ENCODE measurements at places on chromosomes 3 and 15. TPM values are rescaled to one million over a fixed set of nuclear protein-coding genes. Genes with fewer than 3 reads are reported as not detected.

ZDHHC23 gene
- 6.2 TPM for polyA plus RNA-seq

PATL2 gene
- 0.38 TPM for polyA plus RNA-seq

P2RY14 gene
- polyA plus RNA-seq = 1.3 TPM

AQP9 gene
- polyA plus RNA-seq = 0.30 TPM

SRGAP3 gene
- 71.7 TPM for polyA plus RNA-seq

MYZAP gene
- 3.0 TPM for polyA plus RNA-seq

HYAL3 gene
- 14.1 TPM for polyA plus RNA-seq

OSTN gene
- polyA plus RNA-seq = 0.47 TPM

BTLA gene
- 0.15 TPM for polyA plus RNA-seq

- peak; percentile 24 for DNase-seq
Observed at GRCh38 chr15:67148196-67148701, 82.8 kb downstream of the SMAD3 start.

DNA sequence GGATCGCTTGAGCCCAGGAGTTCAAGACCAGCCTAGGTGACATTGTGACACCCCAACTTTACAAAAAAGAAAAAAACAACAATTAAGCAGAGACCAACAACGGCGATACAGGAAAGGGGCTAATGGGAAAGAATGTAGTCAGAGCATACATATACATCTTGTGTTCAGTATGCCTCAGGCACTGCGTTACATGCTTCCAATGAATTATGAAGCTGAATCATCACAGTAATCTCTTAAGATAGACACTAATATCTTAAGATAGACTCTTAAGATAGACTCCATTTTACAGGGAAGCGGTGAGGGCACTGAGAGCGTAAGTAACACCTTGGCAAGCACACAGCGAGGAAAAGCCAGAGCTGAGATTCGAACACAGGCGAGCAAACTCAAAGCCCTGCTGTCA is 6.1 kb upstream of the LDHAL6B start:
- no peak for DNase-seq

GRCh38 chr3:30156586-30157498 is 449.6 kb upstream of the TGFBR2 start:
- no peak for DNase-seq

DNA sequence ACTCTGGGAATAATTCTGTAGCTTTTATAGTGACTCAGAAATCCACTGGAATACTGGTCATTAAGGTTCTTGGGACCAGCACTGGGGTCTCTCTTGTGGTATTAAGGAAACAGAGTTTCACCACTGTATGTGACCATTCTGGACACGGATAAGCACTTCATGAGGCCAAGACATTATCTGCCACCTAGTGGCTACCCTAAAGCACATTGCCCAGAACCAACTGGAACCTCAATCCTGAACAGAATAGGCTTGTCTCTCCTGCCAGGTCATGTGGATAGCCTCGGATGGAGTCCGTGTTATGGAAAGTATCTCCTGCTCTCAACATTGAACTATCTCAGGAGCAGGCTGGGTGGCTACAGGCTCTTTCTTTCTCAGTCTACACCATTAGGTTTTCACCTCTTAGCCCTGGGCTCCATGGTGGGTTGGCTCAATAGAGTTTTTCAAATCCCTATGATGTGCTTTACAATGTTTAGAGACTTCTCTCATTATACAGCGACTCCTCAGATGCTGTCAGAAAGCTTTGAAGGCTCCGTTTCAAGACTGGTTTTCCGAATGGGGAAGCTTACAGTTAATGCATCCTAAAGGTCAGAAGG is 167.6 kb upstream of the ST8SIA2 start:
- no peak for DNase-seq

DNA sequence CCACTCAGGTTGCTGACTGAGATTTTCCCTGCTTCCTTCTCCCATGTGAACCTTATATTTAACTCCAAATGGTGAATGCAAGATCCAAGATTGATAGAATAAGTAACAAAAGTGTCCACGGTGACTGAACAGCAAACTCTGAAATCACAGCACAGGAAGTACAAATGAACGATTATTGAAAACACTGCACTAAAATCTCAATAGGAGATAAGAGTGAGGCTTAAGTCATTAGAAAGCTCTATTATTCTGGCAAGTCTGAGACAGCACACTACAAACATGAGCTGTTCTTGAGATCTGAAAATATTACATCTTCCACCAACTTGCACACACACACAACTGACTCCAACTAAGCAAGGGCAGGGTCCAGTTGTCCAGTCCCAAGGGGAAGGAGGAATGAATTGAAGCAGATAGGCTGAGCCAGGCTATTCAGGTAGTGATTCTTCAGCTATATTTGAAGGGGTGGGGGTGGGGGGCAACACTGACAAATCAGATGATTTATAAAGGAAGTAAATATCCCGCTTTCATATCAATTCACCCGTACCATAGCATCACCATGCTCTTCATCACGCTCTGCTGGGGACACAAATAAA is 2.9 kb downstream of the ZNF385D start:
- DNase-seq = peak; percentile 48

DNA sequence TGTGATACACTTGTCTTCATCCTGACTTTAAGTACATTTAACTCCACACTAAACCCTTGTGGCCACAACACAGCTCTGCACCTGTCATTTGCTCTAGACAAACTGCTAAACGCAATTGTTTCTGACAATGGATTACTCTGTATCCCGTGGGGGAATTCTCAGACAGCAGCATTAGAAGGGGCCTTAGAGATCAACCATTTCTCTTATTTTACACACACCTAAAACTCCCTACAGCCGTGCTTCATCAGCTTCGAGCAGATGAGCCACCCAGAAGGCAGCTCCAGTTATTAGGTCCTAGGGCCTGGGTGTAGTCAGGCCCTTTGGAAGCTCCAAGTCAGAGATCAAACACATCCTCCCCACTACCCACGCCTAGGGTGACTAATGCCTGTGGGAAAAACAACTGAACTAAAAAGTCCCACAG is 1.3 kb upstream of the IL12A start:
- no peak for DNase-seq

GRCh38 chr3:28326458-28326926 is 22.0 kb upstream of the ZCWPW2 start:
- no peak for DNase-seq

GRCh38 chr3:44419116-44419922 is 58.2 kb downstream of the ZNF445 start:
- no peak for DNase-seq

DNA sequence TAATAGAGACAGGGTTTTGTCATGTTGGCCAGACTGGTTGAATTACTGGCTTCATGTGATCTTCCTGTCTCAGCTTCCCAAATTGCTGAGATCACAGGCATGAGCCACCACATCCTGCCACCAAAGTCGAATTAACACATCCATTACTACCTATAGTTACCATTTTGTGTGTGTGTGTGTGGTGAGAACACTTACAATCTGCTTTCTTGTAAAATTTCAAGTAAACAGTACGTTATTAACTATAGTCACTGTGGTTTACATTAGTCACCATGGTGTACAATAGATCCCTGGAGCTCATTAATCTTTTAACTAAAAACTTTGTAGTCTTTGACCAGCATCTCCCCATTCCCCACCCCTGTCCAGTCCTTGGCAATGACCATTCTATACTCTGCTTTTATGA is 270.0 kb downstream of the NAALADL2 start:
- no peak for DNase-seq

DNA sequence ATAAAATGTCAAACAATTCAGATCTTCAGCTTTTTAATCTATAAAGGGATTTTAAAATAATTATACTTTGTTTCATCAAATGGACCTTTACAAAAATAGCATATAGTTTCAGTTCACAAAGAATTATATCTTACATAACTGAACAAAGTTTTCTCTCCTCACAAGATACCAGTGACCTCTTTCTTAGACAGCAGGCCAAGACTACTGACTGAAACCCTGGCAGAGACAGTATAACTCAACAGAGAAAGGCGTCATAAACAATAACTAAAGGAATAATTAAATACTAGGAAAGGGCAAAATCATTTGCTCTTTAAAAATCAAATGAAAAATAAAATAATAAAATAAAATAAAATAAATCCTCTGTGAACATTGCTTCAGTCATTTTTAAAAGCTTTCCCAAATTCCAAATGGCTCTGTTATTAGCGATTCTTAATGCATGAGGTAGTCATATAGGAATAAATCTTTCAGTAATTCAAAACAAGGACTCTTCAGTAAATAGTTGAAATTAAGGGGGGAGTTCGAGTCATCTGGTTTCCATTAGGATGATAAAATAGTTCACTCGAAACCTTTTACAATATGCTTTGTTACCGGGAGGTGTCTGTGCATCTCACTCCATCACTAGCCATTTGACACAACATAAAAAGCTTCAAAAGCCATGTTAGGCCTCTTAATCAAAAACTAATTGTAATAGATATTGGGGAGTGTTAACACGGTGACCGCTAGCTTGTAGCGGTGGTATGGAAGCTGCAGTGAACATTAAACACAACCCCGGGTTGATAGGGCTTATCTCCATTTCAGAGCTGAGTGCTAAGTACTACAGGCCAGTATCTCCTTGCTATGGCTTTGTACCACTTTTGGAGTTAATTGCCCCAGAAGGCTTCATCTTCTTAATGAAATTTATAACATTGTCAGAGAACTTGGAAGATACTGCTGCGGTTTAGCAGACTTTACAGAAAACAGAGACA is 142.9 kb upstream of the NR2F2 start:
- DNase-seq = no peak

DNA sequence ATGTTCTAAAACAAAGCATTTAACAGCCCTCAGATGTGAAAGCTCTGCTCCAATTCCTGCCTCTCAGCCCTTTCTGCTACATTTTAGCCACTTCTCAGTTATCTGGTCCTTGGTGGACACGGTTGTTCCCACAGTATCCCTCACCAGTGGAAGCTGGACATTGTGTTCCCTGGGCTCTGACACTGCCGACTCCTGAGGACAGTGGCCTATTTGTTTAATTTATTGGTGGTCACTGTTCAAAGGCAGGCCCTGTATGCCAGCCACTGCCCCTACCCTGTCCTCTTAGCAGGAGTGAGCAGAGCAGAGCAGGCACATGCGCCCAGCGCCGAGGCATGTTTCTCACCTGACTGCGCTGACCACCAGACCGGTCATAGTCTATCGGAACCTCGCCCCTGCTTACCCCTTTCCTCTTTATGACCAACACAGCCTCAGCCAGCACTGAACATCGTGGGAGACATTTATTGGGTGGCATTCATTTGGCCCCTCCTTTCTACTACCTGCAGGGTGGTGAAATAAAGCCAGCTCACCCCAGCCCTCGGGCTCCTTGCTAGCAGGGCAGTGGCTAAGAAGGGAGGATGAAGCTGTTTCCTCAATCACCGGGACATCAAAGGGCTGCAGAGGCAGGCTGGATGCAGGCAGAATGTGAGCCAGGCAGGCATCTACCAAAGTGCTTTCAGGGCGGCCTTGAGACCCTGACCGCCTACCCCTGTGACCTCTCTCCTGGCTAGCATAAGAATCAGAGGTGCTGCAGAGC is 54.3 kb upstream of the HACD2 start:
- no peak for DNase-seq

- no peak for DNase-seq
Observed at GRCh38 chr3:150721285-150722130, 17.8 kb upstream of the ERICH6 start.

GRCh38 chr3:103794656-103795055 is 1359.8 kb downstream of the ZPLD1 start:
- peak; percentile 30 for DNase-seq

GRCh38 chr15:74337607-74338211 is 29.7 kb downstream of the CYP11A1 start:
- no peak for DNase-seq

- DNase-seq = no peak
Observed at GRCh38 chr3:127005864-127006500, 23.1 kb downstream of the PLXNA1 start.

DNA sequence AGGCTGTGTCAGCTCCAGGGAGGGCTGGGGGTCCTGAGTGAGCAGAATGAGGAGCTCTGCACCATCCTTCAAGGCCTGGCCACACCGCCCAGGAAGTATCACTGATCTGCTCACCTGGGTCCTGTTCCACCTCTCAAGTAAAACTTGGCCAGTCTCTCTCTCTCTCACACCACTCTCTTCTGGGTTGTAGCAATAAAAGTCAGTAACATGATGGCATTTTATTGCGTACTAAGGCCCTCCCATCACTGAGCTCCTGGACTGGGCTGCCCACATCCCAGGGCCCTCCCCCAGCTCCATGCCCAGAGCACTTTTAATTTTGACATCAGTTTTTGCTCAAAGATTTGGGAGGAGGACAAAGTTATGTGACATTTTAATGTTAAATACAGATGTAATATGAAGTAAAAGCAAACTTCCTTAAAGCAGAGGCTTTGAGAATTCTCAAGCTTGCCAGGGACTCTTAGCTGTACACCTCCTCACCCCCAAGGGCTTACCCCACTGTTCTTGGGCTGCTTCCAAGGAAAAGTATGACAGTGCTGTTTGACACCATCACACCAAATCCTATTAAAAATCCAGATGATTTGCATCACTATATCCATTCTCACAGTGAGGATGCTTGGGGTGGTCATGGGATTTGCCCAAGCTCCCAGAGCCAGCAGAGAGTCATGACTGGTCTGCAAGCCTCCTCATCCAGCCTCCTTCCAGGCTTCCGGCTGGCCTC is 105.1 kb upstream of the SLCO2A1 start:
- no peak for DNase-seq

- DNase-seq = no peak
Observed at GRCh38 chr3:57958642-57959422, 49.4 kb upstream of the FLNB start.

DNA sequence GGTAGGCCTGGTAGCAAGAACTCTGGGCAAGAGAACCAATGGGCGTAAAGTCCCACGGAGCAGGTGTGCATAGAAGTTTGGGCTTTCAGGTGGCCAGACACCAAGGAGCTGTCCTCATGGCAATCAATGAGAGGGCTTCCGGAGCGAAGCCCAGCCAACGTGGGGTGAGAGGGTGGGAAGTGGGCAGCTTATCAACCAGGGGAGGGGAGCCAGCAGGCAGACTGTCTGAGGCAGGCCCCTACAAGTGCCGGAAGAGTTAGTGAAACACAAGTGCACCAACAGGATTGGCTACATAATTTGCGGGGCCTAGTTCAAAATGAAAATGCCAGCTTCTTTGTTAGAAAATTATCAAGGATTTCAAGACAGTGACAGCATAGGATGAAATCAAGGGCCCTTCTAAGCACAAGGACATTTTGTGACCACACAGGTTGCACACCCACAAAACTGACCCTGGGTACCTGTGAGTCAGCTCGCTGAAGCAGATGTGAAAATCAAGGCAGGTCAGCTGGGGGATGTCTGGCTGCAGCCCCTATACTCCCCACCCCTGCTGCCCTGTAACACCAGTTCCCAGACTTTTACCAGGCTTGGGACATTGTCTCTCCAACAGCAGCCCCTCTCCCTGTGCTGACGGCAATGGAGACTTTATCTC is 102.1 kb upstream of the ETV5 start:
- no peak for DNase-seq

DNA sequence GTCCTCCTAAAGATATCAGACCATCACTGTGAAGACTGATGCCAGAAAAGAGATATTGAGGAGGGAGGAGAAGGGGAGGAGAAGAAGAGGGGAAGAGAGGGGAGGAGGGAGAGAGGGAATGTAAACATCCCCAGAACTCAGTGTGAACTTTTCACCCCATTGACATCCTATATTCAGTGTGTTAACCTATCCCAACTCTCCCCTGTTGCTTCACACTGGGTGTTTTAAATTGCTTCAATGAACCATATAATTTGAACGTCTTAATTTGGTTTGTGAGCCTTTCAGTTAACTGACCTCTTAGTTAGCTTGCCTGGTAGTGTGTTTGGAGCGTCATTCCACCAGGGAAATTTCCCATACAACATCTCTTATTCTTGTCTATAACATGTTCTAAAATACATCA is 29.8 kb upstream of the PTPRG start:
- no peak for DNase-seq
